Activated CD8-positive, alpha-beta memory T cell treated with anti-CD3 and anti-CD28 coated beads, Interleukin-2, amount 10 ng/mL, durations not matched to agents 7 days and 5 days (primary cell): ENCODE measurements at places on chromosomes 2 and 18.

- H3K4me3 ChIP-seq = no peak overlapping the region
- H3K4me1 ChIP-seq = no peaks in the 10 kb centered on the region
- no peaks in the 10 kb centered on the region for H3K27me3 ChIP-seq
- DNase-seq = no peak
- H3K36me3 ChIP-seq = no peaks in the 10 kb centered on the region
Measured at GRCh38 chr2:133314795-133315194, 253.5 kb downstream of the NCKAP5 start.

GRCh38 chr18:3623769-3624545, 174.0 kb downstream of the TGIF1 start:
- H3K27ac ChIP-seq = peak overlapping the region; percentile 75
- H3K4me1 ChIP-seq = peaks cover 27% of the 10 kb centered on the region
- H3K36me3 ChIP-seq = peaks cover 2% of the 10 kb centered on the region

GRCh38 chr2:206389164-206389563, 54.2 kb upstream of the ADAM23 start:
- DNase-seq = no peak
- H3K36me3 ChIP-seq = no peaks in the 10 kb centered on the region
- no peak overlapping the region for H3K27ac ChIP-seq
- no peak overlapping the region for H3K4me3 ChIP-seq

- no peaks in the 10 kb centered on the region for H3K27me3 ChIP-seq
- H3K4me1 ChIP-seq = no peaks in the 10 kb centered on the region
- H3K36me3 ChIP-seq = no peaks in the 10 kb centered on the region
- DNase-seq = no peak
Measured at GRCh38 chr2:164182116-164182627, 439.1 kb downstream of the GRB14 start.

- H3K4me1 ChIP-seq = peaks cover 8% of the 10 kb centered on the region
- H3K4me3 ChIP-seq = no peak overlapping the region
- no peak overlapping the region for H3K27ac ChIP-seq
- H3K36me3 ChIP-seq = peaks cover 2% of the 10 kb centered on the region
- no peak for DNase-seq
- H3K27me3 ChIP-seq = no peaks in the 10 kb centered on the region
Measured at GRCh38 chr2:177329064-177329463, 63.5 kb upstream of the AGPS start.

DNA sequence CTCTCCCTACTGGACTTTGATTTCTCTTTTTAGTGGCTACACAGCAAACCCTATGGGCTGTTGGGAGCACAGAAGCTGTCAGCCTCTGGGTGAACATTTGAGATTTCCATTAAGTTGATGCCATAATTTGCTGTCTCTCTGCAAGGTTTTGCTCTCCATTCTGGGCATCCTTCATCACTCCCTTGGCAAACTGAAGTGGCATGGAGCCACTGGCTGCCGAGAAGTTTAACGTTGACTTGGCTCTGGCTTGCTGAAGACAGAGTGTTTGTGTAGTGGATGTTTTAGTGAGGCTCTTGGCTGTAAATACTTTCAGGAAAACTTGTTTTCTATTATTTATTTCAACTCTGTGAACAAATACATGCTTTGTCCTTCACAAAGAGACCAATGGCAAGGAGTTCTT, 91.5 kb downstream of the ALK start:
- no peak for DNase-seq
- peaks cover 3% of the 10 kb centered on the region for H3K27me3 ChIP-seq
- no peak overlapping the region for H3K27ac ChIP-seq
- H3K4me3 ChIP-seq = no peak overlapping the region
- no peaks in the 10 kb centered on the region for H3K36me3 ChIP-seq

- H3K4me1 ChIP-seq = no peaks in the 10 kb centered on the region
- no peak overlapping the region for H3K27ac ChIP-seq
- no peaks in the 10 kb centered on the region for H3K27me3 ChIP-seq
- H3K36me3 ChIP-seq = no peaks in the 10 kb centered on the region
Measured at GRCh38 chr2:217467331-217467730, 535.5 kb downstream of the TNS1 start.

GRCh38 chr2:11955884-11956291, 209.5 kb downstream of the LPIN1 start:
- peaks cover 36% of the 10 kb centered on the region for H3K27me3 ChIP-seq
- no peak overlapping the region for H3K27ac ChIP-seq
- no peaks in the 10 kb centered on the region for H3K4me1 ChIP-seq
- no peak overlapping the region for H3K4me3 ChIP-seq

GRCh38 chr2:158633261-158633660, 161.9 kb upstream of the DAPL1 start:
- no peak overlapping the region for H3K27ac ChIP-seq
- DNase-seq = no peak
- no peaks in the 10 kb centered on the region for H3K27me3 ChIP-seq
- H3K4me1 ChIP-seq = no peaks in the 10 kb centered on the region

- no peak for DNase-seq
- no peaks in the 10 kb centered on the region for H3K4me1 ChIP-seq
- no peaks in the 10 kb centered on the region for H3K27me3 ChIP-seq
- H3K27ac ChIP-seq = no peak overlapping the region
- no peak overlapping the region for H3K4me3 ChIP-seq
Measured at GRCh38 chr18:53686965-53687364, 537.5 kb downstream of the MBD2 start.

DNA sequence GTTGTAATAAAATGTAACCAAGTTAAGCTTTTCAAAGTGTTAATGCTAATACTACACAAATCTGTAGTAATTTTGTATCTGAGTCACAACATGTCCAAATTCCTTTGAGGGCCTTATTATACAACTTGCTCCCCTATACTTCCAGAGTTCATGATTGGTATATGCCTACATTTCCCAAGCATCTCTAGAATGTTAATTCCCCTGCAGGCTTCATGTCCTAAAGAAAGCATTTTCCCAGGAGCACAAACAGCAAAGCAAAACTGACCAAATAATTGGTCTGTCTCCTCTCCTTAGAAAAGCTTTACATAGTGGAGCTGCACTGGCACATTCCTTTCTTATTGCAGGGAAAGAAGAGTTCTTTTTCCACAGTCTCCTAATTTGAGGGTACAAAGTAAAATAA, 3.7 kb downstream of the ALS2 start:
- H3K27me3 ChIP-seq = no peaks in the 10 kb centered on the region
- H3K4me1 ChIP-seq = peaks cover 36% of the 10 kb centered on the region
- no peaks in the 10 kb centered on the region for H3K36me3 ChIP-seq
- H3K27ac ChIP-seq = no peak overlapping the region

DNA sequence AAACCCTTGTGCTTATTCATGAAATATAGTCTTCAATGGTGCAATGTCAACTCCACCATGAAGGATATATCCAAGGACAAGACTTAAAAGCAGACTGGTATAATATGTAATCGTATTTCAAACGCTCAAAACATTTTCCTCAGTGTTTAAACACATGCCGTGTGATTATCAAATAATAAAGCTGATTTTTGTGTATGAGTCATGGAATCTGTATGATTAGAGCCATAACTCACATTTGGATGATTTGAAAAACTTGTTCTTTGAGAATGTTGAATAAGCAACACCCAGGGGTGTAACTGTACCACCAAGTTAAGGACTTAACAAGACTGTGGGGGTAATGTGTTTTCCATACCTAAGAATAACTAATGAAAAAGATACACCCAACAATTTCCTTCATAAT, 215.3 kb downstream of the STK39 start:
- H3K36me3 ChIP-seq = peaks cover 16% of the 10 kb centered on the region
- DNase-seq = no peak

- H3K4me3 ChIP-seq = no peak overlapping the region
- H3K4me1 ChIP-seq = peaks cover 65% of the 10 kb centered on the region
- no peak overlapping the region for H3K27ac ChIP-seq
Measured at GRCh38 chr2:134323777-134324176, 69.9 kb downstream of the MGAT5 start.

DNA sequence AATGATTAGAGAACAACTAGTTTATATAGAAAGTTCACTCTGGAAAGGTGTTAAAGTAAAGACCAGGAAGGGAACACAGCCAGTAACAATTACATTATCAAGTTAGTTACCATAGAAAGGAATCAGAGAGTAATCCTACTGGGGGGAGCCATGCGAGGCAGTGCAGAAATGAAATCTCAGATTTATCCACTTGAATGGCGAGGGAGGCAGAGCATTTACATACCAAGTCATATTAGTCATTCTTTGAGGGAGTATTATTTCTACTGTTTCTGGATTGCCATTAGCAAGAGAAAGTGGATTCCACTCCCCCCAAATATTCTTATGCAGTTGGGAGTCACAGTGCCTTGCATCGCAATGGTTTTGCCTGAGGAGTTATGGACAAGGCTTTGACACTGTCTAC, 472.7 kb upstream of the TRIB2 start:
- no peaks in the 10 kb centered on the region for H3K36me3 ChIP-seq
- H3K27ac ChIP-seq = no peak overlapping the region
- H3K27me3 ChIP-seq = peaks cover 10% of the 10 kb centered on the region
- H3K4me1 ChIP-seq = no peaks in the 10 kb centered on the region
- DNase-seq = no peak

- no peak overlapping the region for H3K27ac ChIP-seq
- DNase-seq = no peak
- peaks cover 51% of the 10 kb centered on the region for H3K4me1 ChIP-seq
- H3K27me3 ChIP-seq = no peaks in the 10 kb centered on the region
- no peak overlapping the region for H3K4me3 ChIP-seq
Measured at GRCh38 chr18:62399781-62400308, 74.7 kb downstream of the TNFRSF11A start.

- peaks cover 19% of the 10 kb centered on the region for H3K27me3 ChIP-seq
- no peaks in the 10 kb centered on the region for H3K36me3 ChIP-seq
- H3K4me3 ChIP-seq = no peak overlapping the region
- H3K4me1 ChIP-seq = peaks cover 23% of the 10 kb centered on the region
- DNase-seq = no peak
Measured at GRCh38 chr18:23814991-23815614, 125.8 kb downstream of the LAMA3 start.

DNA sequence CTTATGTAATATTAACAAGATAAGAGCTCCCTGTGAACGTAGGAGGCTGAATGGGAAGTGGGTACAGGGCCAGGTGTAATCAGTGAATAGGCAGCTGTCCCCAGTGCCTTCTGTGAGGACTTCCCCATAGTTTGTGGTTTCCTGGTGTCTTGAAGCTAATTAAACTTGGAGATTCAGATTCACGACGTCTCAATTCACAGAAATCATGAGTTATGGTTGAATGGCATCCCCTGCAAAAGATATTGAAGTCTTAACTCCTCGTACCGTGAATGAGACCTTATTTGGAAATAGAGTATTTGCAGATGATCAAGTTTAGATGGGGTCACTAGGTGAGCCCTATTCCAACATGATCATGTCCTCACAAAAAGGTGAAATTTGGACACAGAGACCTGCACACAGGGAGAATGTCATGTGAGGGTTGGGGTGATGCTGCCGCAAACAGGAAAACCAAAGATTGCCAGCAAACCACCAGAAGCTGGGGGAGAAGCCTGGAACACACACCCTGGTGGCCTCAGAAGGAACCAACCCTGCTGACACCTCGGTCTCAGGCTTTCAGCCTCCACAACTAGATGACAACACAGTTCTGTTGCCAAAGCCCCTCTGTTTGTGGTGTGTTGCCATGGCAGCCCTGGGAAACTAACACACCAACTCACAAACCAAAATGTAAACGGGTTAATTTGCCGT, 13.2 kb downstream of the ARL4C start:
- no peaks in the 10 kb centered on the region for H3K27me3 ChIP-seq
- peak overlapping the region; percentile 86 for H3K27ac ChIP-seq
- peaks cover 52% of the 10 kb centered on the region for H3K36me3 ChIP-seq
- H3K4me1 ChIP-seq = peaks cover 96% of the 10 kb centered on the region
- H3K4me3 ChIP-seq = peak overlapping the region; percentile 35

GRCh38 chr2:109403841-109404201, 209.9 kb downstream of the SEPTIN10 start:
- peaks cover 3% of the 10 kb centered on the region for H3K4me1 ChIP-seq
- peaks cover 2% of the 10 kb centered on the region for H3K27me3 ChIP-seq
- H3K36me3 ChIP-seq = no peaks in the 10 kb centered on the region
- H3K27ac ChIP-seq = no peak overlapping the region

DNA sequence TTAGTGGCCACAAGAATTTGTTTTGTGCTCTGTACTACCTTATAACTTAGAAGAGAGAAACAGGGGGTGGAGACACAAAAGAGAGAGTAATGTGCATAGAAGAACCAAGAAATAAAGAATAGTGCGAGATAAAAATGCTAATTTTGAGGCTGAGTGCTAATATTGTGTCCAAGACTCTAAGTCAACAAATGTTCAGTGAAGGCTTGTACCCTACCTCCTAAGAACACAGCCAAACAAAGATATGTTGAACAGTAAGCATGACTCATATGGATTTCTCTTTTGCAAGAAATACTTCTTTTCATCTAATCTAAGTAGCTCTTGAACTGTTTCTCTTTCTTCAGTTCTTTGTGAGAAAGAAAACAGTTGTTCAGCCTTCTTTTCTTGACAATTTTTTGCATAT, 45.2 kb downstream of the GAREM1 start:
- DNase-seq = no peak
- no peak overlapping the region for H3K27ac ChIP-seq
- no peaks in the 10 kb centered on the region for H3K36me3 ChIP-seq

DNA sequence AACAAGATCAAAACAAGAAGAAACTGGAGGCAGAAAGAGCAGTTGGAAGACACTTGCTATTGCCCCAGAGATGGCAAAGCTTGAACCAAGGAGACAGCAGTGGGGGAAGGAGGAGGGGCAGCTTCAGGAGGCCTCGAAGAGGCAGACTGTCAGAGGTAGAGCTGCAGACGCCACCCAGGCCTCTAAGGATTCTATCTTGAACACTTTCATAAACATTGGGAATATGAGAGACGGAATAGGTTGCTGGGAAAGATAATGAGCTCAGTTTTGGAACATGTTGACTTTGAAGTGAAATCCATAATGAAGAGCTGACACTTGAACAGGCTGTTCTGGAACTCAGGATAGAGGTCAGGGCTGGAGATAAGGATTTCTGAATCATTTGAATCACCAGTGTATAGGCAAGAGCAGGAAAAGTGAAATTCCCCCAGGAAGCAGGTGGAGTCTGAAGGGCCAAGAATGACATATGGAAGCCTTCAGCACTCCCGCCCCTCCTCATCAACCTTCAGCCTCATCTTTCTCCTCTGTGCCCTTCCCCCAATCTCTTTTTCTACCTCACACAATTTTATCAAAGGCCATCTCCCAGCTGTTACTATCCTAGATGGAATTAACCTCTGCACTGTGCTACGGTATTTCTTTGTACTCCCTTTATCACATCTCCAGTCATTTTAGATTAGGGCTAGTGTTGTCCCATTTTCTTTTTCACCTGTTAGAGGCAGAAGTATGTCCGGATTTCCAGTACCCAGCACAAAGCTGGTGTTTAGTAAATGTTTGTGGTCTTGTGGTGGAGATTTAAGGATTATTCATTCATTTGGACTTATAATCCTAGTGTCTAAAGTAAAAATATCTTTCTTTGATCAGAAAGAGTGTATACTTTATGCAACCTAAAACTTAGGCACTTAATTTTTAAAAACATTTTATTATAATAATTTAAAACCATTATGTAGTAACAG, 47.5 kb upstream of the RTN4 start:
- H3K36me3 ChIP-seq = peaks cover 2% of the 10 kb centered on the region
- peaks cover 16% of the 10 kb centered on the region for H3K4me1 ChIP-seq
- H3K4me3 ChIP-seq = no peak overlapping the region
- DNase-seq = no peak
- H3K27ac ChIP-seq = no peak overlapping the region
- no peaks in the 10 kb centered on the region for H3K27me3 ChIP-seq
